HepG2 (cell line): ENCODE measurements at places on chromosomes 11 and 22. TPM values are rescaled to one million over a fixed set of nuclear protein-coding genes. Genes with fewer than 3 reads are reported as not detected.
A peak's percentile ranks its signal among the peaks of the same experiment; 100 is the strongest.

SGSM1 gene
- not detected in 2 replicates for total RNA-seq

TBCEL gene
- total RNA-seq: 12.5 and 12.8 TPM in 2 replicates

KCNC1 gene
- total RNA-seq: 0.03 and 0.04 TPM in 2 replicates

C11orf21 gene
- not detected in 2 replicates for total RNA-seq

SOX6 gene
- 11.1 and 11.2 TPM in 2 replicates for total RNA-seq

GRCh38 chr11:125625630-125626287, 796 bp downstream of the CHEK1 start:
- peak overlapping the region; percentile 90 for H3K4me3 ChIP-seq
- peaks cover 29% of the 10 kb centered on the region for H3K4me1 ChIP-seq
- H3K36me3 ChIP-seq: peaks cover 18% of the 10 kb centered on the region; the same call in 2 of the 3 replicates

DNA sequence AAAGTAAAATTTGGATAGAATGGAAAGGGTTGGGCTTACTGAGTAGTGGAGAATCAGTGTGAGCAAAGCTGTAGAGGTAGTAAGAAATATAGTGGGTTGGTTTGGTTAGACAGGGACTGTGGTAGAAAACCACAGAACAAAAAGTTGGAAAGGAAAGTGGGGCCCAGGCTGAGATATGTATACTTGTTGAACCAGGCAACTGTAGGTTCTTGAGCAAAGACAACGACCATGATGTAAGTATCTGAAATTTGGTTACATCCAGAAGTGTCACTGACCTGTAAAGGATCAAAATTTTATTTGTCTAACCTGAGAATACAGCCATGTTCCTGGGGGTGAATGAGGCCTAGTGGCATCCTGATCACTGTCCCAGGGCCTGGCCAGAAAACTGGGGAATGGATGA, 114.1 kb downstream of the STIM1 start:
- H3K36me3 ChIP-seq: peaks cover 5% of the 10 kb centered on the region
- H3K4me3 ChIP-seq: no peak overlapping the region
- H3K4me1 ChIP-seq: no peaks in the 10 kb centered on the region; the same call in 1 of the 2 replicates
- DNase-seq: no peak

GRCh38 chr22:42336527-42337227, 66.2 kb upstream of the TCF20 start:
- H3K4me1 ChIP-seq: no peaks in the 10 kb centered on the region
- H3K36me3 ChIP-seq: no peaks in the 10 kb centered on the region
- H3K27me3 ChIP-seq: peaks cover 4% of the 10 kb centered on the region
- H3K4me3 ChIP-seq: no peak overlapping the region

GRCh38 chr11:58688789-58689503, 42.8 kb downstream of the GLYAT start:
- peaks cover 4% of the 10 kb centered on the region; the same call in 1 of the 2 replicates for H3K4me1 ChIP-seq
- no peak overlapping the region for H3K27ac ChIP-seq
- no peaks in the 10 kb centered on the region for H3K27me3 ChIP-seq
- no peak for DNase-seq
- H3K4me3 ChIP-seq: no peak overlapping the region
- H3K36me3 ChIP-seq: no peaks in the 10 kb centered on the region

GRCh38 chr22:30444632-30445437, 19.3 kb downstream of the MTFP1 start:
- H3K27me3 ChIP-seq: peaks cover 7% of the 10 kb centered on the region; the same call in 1 of the 3 replicates
- H3K4me1 ChIP-seq: peaks cover 16% of the 10 kb centered on the region
- no peak overlapping the region for H3K4me3 ChIP-seq
- peak; percentile 41 for DNase-seq
- no peaks in the 10 kb centered on the region for H3K36me3 ChIP-seq

- peaks cover 12% of the 10 kb centered on the region for H3K36me3 ChIP-seq
- H3K4me1 ChIP-seq: no peaks in the 10 kb centered on the region
- H3K27me3 ChIP-seq: no peaks in the 10 kb centered on the region
- no peak overlapping the region for H3K27ac ChIP-seq
- no peak for DNase-seq
These were observed 84.9 kb downstream of the ATXN10 start for GRCh38 chr22:45756558-45756957.
